Ovary (tissue), 10 donors: ENCODE measurements at places on chromosomes 4 and X.

DNA sequence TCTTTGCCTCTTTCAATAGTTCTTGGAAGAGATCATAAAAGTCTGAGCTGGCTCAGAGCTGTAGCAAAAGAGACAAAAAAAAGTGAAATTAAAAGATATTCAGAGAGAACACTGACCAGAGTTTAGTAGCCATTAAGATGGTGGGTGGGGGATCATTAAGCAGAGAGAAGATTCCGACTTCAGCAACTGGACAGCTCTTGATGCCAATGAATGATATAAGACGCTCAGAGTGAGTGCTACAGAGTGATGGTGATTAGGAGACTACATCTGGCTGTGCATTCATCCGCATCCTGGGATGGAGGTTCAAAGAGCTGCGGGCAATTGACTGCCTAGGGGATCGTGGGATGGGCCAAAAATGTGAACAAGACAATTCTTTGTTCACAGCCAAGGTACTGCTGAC lies 178.5 kb downstream of the PACRGL start:
- no peak for DNase-seq

DNA sequence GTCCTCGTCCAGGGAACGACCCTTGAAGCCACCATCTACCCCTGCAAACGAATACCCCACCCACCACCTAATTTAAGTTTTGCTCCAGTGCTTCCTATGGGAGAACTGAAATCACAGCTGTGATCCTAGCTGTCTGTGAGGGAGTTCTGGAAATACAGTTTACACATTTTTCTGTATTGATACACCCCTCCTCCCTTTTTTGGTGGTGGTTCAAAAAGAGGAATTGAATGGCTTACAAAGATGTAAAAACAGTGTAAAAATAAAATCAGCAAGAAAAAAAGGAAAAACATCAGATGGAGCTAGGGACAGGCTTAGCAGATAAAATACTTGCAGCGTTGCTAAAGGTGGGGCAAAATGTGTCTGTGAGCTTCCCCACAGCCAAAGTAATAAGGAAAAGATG lies 86.6 kb downstream of the SORCS2 start:
- DNase-seq, result no peak

GRCh38 chr4:10664408-10664807 lies 20.2 kb downstream of the CLNK start:
- DNase-seq, result no peak

GRCh38 chrX:71225676-71226075 lies 2.7 kb downstream of the GJB1 start:
- no peak for DNase-seq

DNA sequence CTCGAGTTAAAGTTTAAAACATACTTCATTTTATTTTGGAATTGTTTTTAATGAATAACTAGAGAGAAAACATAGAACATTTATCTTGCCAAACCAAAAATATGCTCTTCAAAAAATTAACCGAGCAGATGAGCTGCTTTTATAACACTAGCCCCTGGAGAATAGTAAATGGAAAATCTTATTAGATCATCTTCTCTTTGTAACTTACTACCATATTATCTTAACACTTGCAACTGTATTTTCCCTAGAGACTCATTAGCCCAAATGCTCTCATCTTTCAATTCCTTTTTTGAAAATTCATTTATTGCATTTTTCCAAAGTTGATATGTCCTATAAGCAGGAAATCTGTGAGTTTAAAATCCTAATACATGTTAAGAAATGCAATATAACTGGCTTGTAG lies 143.3 kb downstream of the CAMK2D start:
- DNase-seq, result no peak
